ENCODE measurements at places on chromosomes 12 and 14. TPM values are rescaled to one million over a fixed set of nuclear protein-coding genes. Genes with fewer than 3 reads are reported as not detected.

Gene CACNB3
- 20.7 TPM for total RNA-seq

Gene CCDC184
- total RNA-seq = 0.53 TPM

Gene ARHGEF40
- 33.3 TPM for total RNA-seq

Gene FAM181A
- total RNA-seq = not detected

Gene DACT1
- total RNA-seq = 5.3 TPM

Gene AKT1
- total RNA-seq = 214 TPM

Gene SLC5A8
- total RNA-seq = not detected

Gene BEST3
- total RNA-seq = under 0.01 TPM

Gene NEMP1
- 11.2 TPM for total RNA-seq

Gene OS9
- 268 TPM for total RNA-seq

Gene CLEC14A
- 2.5 TPM for total RNA-seq

Gene ABCD2
- total RNA-seq = under 0.01 TPM

Gene GPR162
- 5.7 TPM for total RNA-seq

Gene P2RX2
- total RNA-seq = not detected

Gene GALNT9
- 0.26 TPM for total RNA-seq

Gene FGD6
- 4.4 TPM for total RNA-seq

Gene NR1H4
- not detected for total RNA-seq

Gene CPNE6
- not detected for total RNA-seq

Gene RASSF3
- total RNA-seq = 42.3 TPM

Gene PGAM5
- 19.9 TPM for total RNA-seq

Gene FAM161B
- 4.2 TPM for total RNA-seq

Gene SLCO1A2
- total RNA-seq = not detected

Gene SRGAP1
- total RNA-seq = 12.3 TPM
